ENCODE measurements at places on chromosomes 11 and 22.

DNA sequence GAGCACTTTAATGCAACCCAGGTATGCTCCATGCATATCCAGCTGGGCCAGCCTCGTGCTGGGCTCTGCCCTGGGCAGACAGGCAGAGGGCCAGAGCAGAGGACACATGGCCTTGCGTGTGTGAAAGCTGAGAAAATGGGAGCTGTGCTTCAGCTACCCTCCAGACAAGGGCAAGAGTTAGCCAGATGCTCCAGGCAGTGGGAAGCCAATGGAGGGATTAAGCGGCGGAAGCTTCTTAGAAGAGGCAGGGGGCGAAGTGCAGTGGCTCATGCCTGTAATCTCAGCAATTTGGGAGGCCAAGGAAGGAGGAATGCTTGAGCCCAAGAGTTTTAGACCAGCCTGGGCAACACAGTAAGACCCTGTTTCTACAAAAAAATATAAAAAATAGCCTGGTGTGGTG, 9.8 kb upstream of the ARHGEF17 start:
- no peak for DNase-seq

DNA sequence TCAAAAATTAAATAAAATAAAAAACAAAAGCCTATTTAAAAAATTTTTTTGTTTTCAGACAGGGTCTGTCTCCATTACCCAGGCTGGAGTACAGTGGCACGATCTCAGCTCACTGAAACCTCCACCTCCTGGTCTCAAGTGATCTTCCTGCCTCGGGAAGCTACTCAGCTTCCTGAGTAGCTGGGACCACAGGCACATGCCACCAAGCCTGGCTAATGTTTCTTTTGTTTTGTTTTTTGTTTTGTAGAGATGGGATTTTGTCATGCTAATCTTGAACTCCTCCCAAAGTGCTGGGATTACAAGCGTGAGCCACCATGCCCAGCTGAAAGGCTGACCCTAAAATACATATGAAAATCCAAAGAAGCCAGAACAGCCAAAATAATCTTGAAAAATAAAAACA, 20.4 kb upstream of the L3MBTL2 start:
- no peak for DNase-seq

DNA sequence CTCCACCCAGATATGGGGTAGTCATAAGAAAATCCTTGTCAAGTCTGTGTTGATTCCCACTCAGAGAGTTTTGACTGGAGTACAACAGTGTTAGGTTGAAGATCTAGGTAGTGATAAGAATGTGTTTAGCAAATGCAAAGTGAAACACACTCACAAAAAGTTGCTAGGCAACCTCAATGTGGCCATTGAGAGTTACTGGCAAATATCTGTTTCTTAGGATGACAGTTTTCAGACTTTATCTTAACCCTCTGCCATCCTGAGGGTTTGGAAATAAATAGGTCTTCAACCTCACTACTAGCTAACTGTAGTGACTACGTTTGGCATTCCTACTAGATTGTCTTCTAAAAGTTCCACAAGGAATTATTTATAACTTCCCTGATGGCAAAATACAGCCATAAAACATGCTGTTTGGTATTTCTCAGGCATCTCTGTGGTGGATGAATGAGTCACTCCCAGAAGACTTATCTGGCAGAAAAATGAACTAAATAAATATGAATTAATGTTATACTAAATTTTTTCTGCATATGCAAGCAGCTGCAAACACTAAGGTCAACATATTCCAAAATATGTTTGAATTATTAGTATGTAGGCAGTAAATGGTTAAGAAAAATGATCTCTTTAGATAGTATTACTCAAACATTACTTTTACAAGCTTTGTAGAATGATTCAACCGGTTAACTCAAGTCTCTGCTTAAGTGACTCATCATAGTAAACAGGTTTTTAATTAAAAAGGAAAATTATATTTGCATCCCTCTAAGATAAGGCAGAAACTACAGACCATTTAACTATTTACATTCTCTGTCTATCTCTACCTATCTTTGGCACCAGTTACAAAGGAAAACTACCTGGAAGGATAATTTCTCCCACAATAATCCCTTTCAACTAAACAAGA, 17.1 kb upstream of the SYTL2 start:
- no peak for DNase-seq

GRCh38 chr11:10405865-10406592, 49.0 kb upstream of the AMPD3 start:
- peak; percentile 18 for DNase-seq

DNA sequence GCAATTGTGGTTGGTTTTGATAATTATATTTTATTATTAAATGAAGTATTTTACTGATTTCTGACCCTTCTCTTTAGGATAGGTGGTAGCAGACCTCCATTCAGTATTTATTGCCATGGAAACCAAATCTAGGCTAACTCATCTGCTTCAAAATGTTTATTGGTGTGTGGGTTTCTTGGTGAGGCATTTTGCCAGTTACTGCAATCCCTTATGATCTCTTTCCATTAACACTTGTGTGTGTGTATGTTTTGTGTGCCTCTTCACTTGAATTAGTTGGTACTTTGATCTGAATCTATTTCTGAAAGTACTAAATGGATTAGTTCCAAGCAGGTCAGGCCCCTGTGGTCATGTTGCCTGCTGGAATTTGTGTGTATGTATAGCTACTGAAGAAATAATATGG, 184.4 kb upstream of the C11orf87 start:
- DNase-seq: no peak

DNA sequence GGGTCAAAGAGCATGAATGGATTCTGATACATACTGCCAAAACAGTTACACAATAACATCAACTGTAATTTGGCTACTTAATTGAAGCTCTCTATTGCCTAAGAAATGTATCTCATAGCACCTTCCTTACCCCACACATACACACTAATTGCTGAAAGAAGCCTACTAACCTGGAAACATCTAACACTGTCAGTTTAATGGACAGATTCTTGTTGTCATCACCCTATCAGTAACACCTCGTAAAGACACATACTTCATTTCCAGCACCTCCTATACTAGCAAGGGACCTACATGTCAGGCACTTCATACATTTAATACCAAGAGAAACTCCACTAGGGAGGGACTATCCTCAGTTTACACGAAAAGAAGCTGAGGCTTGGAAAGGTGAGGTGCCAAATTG, 9.9 kb downstream of the NAP1L4 start:
- no peak for DNase-seq

GRCh38 chr11:2760196-2760871, 60.5 kb upstream of the KCNQ1OT1 start:
- DNase-seq: no peak

GRCh38 chr22:49553076-49553475, 274.6 kb downstream of the BRD1 start:
- DNase-seq: no peak

- no peak for DNase-seq
These were observed 46.4 kb downstream of the TPBGL start for GRCh38 chr11:75286826-75287465.

- no peak for DNase-seq
These were observed 87.3 kb downstream of the CCDC73 start for GRCh38 chr11:32706985-32707741.

- DNase-seq: no peak
These were observed 104.8 kb downstream of the ARHGAP42 start for GRCh38 chr11:100791860-100792259.

- DNase-seq: no peak
These were observed 45.4 kb upstream of the CFAP300 start for GRCh38 chr11:102001657-102002338.
